ENCODE measurements at places on chromosomes 4 and X. TPM values are rescaled to one million over a fixed set of nuclear protein-coding genes. Genes with fewer than 3 reads are reported as not detected.

- H3K4me1 ChIP-seq = peaks cover 7% of the 10 kb centered on the region
- no peak overlapping the region for H3K27ac ChIP-seq
- no peaks in the 10 kb centered on the region for H3K36me3 ChIP-seq
- no peaks in the 10 kb centered on the region for H3K27me3 ChIP-seq
Measured at GRCh38 chrX:331825-332495, 13.4 kb upstream of the GTPBP6 start.

DNA sequence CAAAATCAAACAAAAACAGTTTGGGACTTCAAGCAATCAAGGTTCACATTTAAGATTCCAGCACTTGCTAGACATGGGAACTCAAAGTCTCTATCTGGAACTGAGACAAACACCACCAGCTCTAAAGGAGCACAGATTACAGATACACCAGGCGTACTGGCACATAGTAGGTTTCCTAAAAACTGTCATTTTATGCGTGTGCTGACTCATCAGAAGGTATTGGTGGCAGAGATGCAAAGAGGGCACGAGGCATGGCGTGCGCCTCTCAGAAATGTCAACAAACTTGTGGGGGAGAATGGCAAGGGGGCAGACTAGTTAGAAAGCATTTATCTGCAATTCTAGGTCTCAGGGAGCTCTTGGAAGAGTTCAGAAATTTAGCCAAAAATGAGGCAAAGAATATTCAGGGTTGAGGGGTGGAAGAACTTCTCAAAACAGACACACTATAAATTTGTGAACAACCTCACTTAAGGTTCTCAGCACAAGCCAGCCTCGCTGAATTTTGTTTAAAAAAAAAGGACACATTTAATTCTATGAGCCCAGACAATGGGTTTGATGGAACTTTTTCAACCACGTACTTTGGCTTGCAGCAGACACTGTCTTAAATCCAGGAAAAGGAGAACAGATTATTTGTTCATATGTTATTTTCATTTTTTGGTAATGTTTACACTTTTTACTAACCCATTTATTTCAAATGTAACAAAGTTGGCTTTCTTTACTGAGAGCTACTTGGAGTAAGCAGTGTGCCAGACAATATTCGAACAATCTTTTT, 100.0 kb downstream of the SHISA3 start:
- H3K4me3 ChIP-seq = no peak overlapping the region
- no peaks in the 10 kb centered on the region for H3K36me3 ChIP-seq
- DNase-seq = no peak
- no peaks in the 10 kb centered on the region for H3K27me3 ChIP-seq
- no peak overlapping the region for H3K27ac ChIP-seq
- no peaks in the 10 kb centered on the region for H3K4me1 ChIP-seq

- peak overlapping the region; percentile 36 for H3K27ac ChIP-seq
- no peak for DNase-seq
- no peak overlapping the region for H3K4me3 ChIP-seq
- H3K4me1 ChIP-seq = no peaks in the 10 kb centered on the region
- no peaks in the 10 kb centered on the region for H3K27me3 ChIP-seq
- no peaks in the 10 kb centered on the region for H3K36me3 ChIP-seq
Measured at GRCh38 chr4:78659264-78659663, 107.7 kb downstream of the ANXA3 start.

- H3K4me3 ChIP-seq = no peak overlapping the region
- H3K27ac ChIP-seq = no peak overlapping the region
- H3K36me3 ChIP-seq = no peaks in the 10 kb centered on the region
- DNase-seq = no peak
Measured at GRCh38 chrX:95055991-95056390, 1382.0 kb downstream of the FAM133A start.

DNA sequence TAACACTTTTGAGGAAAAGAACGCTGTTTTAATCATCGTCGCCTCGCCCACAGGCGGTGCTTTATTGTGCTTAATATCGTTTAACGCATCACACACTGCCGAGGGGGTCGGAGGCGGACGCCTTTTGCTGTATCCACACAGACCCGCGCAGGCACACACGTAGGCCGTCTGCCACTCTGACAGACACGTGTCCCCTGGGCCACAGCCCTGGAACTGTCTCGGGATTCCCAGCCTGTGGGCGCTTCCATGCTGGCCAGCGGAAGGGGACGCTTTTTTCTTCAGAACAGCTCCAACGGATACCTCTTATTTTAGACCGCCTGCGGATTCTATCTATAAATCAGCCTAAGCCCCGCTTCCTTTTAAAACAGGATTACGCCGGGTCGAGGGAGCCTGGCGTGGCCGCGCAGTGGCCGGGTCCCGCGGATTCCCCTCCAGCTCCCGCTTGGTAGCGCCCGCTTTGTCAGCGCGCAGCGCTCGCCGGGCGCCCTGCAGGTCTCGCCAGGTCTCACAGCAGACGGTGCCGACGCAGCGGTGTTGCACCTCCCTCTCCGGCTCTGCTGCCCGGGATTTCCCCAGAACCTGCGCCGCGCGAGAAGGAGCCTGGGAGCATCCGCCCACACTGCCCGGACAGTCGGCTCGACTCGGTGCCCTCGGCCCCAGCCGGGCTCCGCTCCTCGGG, at the start of gene NOCT:
NOCT (plus strand) TSS at position 513 of the 679 bp plus-strand sequence. CDS start 201 bp downstream, outside the sequence.
- H3K27ac ChIP-seq = peak within 1 kb of the TSS; percentile 81
- H3K27me3 ChIP-seq = no peaks in the 10 kb centered on the region
- peak; percentile 60 for DNase-seq
- peak within 1 kb of the TSS; percentile 82 for H3K4me3 ChIP-seq

- H3K27me3 ChIP-seq = no peaks in the 10 kb centered on the region
- H3K4me1 ChIP-seq = no peaks in the 10 kb centered on the region
- no peak overlapping the region for H3K27ac ChIP-seq
- no peaks in the 10 kb centered on the region for H3K36me3 ChIP-seq
- no peak overlapping the region for H3K4me3 ChIP-seq
- no peak for DNase-seq
Measured at GRCh38 chrX:128699716-128700285, 647.6 kb upstream of the ACTRT1 start.

- DNase-seq = no peak
- H3K27me3 ChIP-seq = no peaks in the 10 kb centered on the region
- H3K4me3 ChIP-seq = no peak overlapping the region
- peaks cover 100% of the 10 kb centered on the region for H3K36me3 ChIP-seq
Measured at GRCh38 chr4:8457646-8458252, 17.2 kb downstream of the TRMT44 start.

GRCh38 chr4:128782076-128782715, 27.3 kb upstream of the JADE1 start:
- no peak overlapping the region for H3K4me3 ChIP-seq
- peak overlapping the region; percentile 50 for H3K27ac ChIP-seq
- DNase-seq = peak; percentile 42
- H3K27me3 ChIP-seq = no peaks in the 10 kb centered on the region
- H3K4me1 ChIP-seq = no peaks in the 10 kb centered on the region

DNA sequence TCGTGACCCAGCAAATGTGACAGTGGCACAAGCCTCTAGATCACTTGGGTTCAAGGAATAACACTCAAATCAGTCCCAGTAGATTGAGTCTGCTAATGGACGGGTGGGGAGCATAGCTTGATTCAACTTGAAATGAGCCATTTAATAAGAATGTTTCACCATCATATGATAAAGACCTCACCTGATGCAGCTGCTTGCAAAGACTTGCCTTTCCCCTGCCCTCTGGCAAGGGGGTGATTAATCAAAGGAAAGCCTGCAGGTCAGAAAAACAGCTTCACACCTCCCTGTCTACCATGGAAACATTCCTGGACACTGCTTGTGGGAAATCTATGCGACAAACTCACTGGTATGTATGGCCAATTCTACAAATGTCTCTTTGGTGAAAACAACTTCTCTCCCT, 54.5 kb downstream of the CD99L2 start:
- DNase-seq = no peak
- no peak overlapping the region for H3K4me3 ChIP-seq
- H3K4me1 ChIP-seq = peaks cover 21% of the 10 kb centered on the region
- H3K27me3 ChIP-seq = no peaks in the 10 kb centered on the region

DNA sequence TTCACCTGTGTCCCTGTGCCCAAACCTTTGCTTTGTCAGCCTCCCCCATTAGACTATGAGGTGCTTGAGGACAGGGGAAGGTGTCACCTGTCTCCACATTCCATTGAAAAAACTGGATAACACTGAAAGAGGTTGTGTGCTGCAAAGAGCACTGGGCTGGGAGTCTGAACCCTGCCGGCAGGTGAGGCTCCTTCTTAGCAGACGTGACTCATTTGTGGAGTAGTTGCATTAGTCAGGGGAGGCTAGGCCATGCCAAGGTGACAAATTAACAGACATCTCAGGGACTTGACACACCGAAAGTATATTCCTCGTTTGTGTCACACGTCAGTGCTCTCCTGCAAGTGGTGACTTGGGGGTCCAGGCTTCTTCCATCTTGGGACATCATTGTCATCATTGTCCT, 95.9 kb upstream of the STX18 start:
- H3K27me3 ChIP-seq = no peaks in the 10 kb centered on the region
- H3K4me3 ChIP-seq = no peak overlapping the region
- H3K36me3 ChIP-seq = no peaks in the 10 kb centered on the region
- H3K4me1 ChIP-seq = no peaks in the 10 kb centered on the region
- DNase-seq = no peak

DNA sequence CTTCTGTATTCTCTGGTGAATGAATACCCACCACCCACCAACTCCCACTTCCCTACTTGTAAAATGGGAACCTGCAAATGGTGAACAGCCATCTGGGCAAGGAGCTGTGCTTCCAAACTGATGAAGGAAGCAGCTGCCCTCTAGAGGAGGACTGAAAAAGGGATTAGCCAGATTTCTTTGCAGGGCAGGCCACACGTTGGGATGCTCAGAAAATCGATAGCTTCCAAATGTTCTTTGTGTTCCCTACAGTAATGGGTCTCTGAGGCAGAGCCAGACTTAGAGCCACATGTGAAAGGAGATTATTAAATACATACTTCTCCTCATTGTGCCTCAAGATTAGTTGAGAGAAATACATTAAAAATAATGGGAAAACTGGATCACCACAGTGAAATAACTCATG, 39.3 kb upstream of the LPAR4 start:
- H3K4me3 ChIP-seq = no peak overlapping the region
- no peaks in the 10 kb centered on the region for H3K4me1 ChIP-seq
- no peak for DNase-seq
- no peaks in the 10 kb centered on the region for H3K36me3 ChIP-seq
- H3K27me3 ChIP-seq = no peaks in the 10 kb centered on the region

DNA sequence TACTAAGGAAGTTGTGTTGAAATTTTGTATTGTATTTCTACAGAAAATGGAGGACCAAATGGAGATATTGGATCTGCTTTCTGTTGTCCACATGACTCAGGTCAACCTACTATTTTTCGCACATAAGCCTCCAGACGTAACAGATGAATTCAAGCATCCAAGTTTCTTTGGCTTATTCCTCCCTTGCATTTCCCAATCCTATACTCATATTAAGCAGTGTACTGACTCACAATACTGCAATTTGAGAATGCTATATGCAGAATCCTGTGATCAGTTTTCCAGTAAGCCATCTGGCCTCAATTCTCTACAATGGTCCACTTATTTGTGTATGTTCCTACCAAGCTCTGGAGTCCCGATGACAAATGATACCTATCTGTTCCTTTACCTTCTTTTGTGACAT, 75.7 kb downstream of the ASB9 start:
- no peaks in the 10 kb centered on the region for H3K36me3 ChIP-seq
- DNase-seq = no peak
- no peaks in the 10 kb centered on the region for H3K27me3 ChIP-seq
- no peak overlapping the region for H3K4me3 ChIP-seq
- H3K27ac ChIP-seq = no peak overlapping the region
- no peaks in the 10 kb centered on the region for H3K4me1 ChIP-seq

GRCh38 chr4:39078829-39079228, 16.8 kb downstream of the KLHL5 start:
- H3K4me1 ChIP-seq = no peaks in the 10 kb centered on the region
- no peaks in the 10 kb centered on the region for H3K27me3 ChIP-seq
- no peak overlapping the region for H3K27ac ChIP-seq
- H3K36me3 ChIP-seq = no peaks in the 10 kb centered on the region
- DNase-seq = no peak

DNA sequence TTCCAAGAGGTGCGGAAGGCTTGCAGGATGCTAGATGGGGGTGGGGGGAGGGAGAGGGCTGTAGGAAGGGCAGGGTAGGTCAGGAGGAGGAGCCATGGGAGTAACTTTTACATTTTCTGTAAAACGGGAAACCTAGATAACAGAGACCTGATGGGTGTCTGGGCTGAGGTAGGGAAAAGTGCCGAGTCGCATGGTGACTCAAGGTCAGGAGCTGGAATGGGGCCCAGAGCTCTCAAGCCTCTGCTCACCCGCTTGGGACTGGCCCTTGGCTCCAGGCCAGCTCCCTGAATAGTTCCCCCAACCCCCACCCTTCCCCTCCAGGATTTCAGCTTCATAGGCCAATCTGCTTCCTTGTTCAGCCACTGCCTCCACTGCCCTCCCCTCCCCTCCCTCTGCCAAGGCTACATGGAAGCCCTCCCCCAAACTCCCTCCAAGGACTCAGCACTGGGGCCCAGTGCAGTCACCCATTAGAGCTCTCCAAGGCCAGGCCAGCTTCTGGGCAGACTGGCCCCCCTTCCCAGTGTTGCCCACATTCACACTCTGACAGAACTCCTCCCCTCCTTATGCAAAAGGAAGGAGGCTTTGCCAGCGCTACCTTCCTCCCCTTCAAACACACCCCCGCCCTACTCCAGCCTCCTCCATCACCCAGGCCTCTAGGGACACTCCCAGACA, 43.6 kb downstream of the TSC22D3 start:
- H3K27ac ChIP-seq = peak overlapping the region; percentile 56
- no peaks in the 10 kb centered on the region for H3K27me3 ChIP-seq
- peaks cover 84% of the 10 kb centered on the region for H3K4me1 ChIP-seq
- no peaks in the 10 kb centered on the region for H3K36me3 ChIP-seq
- H3K4me3 ChIP-seq = no peak overlapping the region
- DNase-seq = peak; percentile 74

DNA sequence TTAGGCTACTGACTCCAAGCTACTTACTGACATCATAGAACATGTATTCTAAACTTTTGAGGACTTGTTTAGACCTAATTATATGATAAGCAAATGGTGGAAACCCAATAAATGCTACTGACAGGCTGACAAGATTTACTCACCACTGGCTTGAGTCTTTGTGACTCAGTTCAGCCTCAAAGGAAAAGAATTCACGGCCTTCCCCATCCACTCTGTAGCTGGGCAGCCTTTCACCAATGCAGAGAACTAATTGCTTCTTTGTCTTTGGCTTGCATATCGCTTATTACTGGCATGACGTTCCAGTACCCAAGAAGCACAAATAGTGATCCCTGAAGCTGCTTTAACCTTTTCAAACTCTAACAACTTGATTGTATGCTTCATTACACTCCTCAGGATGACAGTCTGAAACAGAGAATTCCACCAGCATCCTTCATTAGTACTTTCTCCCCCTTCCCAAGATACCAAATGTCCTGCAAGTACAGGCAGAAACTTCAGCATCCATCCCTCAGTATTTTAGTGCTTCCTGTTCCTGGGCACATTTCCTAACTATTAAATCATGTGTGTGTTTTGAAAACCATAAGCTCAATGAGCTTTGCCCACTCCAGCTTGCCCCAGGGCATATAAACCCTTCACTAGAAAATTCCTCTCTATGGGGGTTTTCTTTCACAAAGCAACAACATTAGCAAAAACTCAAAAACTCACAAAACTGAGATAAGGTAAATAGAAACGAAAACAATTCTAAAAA, 298.1 kb upstream of the SLC7A11 start:
- H3K27ac ChIP-seq = no peak overlapping the region
- no peaks in the 10 kb centered on the region for H3K27me3 ChIP-seq
- no peaks in the 10 kb centered on the region for H3K36me3 ChIP-seq
- no peaks in the 10 kb centered on the region for H3K4me1 ChIP-seq

The DCAF12L2 gene
- not detected for total RNA-seq

The PYURF gene
- total RNA-seq = 106 TPM

The GSX2 gene
- total RNA-seq = 4.4 TPM

The TIGD2 gene
- 1.9 TPM for total RNA-seq
